Activated CD4-positive, alpha-beta T cell treated with anti-CD3 and anti-CD28 coated beads, Interleukin-2, amount 50 U/mL, for 48 hours (primary cell): ENCODE measurements at places on chromosomes 6 and 20.

- no peak for DNase-seq
Measured at GRCh38 chr20:62269871-62270270, 31.6 kb downstream of the OSBPL2 start.

- DNase-seq: peak; percentile 67
Measured at GRCh38 chr6:134247231-134247833, 70.6 kb downstream of the SGK1 start.

DNA sequence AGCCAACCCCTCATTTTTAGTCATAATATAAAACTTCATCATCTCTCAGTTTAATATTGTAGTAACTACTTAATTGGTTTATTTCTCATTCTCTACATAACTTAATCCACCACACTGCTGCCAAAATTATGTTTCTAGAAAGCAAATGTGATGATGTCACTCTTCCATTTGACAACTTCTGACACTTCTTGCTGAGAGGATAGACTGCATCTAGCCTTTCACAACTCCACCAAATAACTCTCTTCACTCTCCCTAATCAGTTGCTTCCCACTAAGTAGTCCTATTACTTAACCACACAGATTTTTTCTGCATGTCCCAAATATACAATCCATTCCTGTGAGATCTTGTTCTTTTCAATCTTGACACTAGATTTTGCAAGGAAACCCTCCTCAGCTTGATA, 951.3 kb downstream of the EPHA7 start:
- no peak for DNase-seq

- DNase-seq: no peak
Measured at GRCh38 chr6:24387818-24388217, 14.9 kb upstream of the MRS2 start.

GRCh38 chr20:24718696-24719095, 230.4 kb upstream of the CST7 start:
- DNase-seq: no peak

GRCh38 chr6:36581716-36582115, 12.4 kb upstream of the SRSF3 start:
- DNase-seq: no peak

DNA sequence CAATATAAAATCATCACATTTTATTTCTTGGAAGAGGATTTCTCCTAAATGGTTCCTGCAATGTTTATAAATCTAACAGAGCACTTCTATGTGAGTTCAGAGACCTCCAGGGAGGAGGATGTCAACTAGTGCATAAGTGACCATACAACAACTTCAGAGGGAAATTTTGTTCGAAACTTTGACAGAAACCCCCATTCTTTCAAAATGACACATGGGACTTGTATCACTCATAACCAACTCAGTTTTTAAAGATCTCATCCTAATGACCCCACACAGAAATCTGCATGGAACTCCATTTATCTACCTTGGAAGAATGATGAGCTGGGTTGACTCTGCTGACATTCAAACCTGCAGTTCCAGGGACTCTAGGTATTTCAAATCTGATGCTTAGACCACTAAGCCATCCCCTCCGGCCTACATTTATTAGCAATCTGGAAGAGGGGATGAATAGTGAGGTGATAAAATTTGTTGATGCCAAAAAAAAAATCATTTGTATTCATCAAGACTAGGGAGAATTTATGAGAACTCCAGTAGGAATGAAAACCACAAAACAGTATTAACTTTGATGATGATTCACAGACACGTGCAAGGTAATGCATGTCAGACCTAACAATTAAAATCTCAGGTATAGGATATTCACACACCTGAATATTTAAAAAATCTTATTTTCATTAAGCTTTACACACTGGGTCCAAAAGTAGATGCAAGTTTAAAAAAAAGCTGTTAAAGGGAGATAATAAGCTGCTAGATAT, 153.0 kb downstream of the REV3L start:
- no peak for DNase-seq

DNA sequence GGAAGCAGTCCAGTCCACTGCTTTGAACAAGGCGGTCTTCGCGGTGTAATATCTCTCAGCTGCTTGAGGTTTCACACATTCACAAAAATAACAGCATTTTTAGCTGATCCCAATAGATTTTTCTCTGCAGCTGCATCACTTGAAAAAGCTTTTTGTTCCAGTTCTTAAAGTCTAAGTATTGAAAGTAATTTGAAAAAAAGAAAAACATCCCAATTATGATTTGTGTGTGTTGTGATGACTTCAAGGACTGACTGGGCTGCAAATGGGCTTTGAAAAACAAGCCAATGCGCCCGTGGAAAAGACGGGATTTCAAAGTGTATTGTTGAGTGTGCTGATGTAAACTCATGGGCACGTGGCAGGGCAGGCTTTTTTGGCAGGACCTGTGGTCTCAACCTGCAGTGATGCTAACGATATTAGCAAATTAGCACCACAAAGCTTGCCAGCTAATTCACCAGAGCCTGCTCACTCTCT, 151.1 kb downstream of the TMEM242 start:
- no peak for DNase-seq

DNA sequence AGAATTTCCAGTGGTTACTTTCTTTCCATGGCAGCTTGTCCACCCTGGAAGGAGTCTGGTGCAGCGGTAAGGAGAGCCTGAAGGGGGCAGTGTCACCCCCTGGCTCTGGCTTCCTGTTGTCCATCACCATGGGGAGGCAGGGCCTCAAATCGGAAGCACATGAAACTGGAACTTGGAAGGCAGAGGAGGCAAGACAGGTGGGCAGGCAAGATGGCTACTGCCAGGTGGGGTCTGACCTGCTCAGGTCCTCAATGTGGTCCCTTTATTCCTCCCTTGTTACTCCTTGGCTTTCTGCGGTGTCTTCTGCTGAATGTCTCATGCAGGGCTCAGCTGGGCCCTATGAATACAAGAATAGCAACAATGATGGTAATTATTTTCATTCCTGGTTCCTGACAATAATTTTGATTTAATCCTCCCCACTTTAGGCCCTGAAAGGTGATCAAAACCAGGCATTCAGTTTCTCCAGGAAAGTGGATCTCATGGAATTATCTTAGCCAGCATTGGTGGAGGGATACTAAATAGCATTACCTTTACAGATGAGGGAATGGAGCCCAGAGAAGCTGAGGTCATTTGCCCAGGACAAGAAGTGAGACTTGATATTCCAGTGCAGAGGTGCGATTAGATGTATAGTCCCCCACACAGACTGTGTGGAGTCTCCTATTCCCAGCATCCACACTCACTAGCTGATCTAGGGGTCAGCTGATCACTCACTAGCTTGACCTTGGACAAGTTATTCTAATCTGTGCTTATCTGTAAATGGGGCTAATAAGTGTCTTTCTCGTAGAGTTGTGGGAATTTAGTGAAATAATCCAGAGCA, 17.6 kb upstream of the SNAI1 start:
- DNase-seq: peak; percentile 40
